ENCODE measurements at places on chromosomes 5 and 9. TPM values are rescaled to one million over a fixed set of nuclear protein-coding genes. Genes with fewer than 3 reads are reported as not detected.

The SPAG8 gene
- total RNA-seq = 1.4 TPM

The SMC5 gene
- total RNA-seq = 36.9 TPM

The PCDHAC1 gene
- total RNA-seq = not detected

The PGM5 gene
- not detected for total RNA-seq

- DNase-seq = peak; percentile 43
Measured at GRCh38 chr5:93578813-93579691, 2.0 kb downstream of the NR2F1-AS1 start.

- DNase-seq = no peak
Measured at GRCh38 chr5:178236679-178237078, 4.1 kb upstream of the PHYKPL start.

DNA sequence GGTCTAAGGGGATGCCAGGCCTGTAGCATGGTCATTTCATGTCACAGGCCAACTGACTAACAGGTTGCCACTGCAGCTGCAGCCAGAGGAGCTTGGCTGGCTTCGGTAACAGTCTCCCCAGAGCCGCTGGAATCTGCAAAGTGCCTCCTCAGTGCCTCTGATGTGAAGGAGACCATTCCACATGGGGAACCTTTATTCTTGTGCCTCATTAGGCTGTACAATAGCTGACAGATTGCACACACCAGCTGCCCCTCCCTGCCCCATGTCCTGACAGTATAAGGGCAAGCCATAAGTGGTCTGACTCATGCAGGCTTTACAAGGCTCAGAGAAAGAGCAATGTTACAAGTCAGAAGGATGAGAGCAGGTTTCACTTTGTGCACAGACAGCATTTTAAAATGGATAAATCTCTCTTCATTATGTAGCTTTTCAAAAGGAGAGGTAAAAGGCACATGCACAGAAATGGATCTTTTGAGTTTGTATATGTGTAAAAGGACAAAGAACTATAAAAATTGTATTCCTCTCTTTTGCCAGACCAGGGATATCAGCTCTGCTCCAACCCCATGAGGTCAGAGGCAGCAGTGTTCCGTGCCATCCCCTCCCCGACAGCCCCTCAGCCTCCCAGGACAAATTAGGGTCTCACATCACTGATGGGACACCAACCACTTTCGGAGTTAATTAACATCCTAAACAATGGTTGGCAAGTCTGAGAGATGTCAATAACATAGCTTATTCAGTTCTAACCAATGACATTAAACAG is 467.8 kb downstream of the TMEM232 start:
- DNase-seq = peak; percentile 82

- DNase-seq = peak; percentile 57
Measured at GRCh38 chr5:32984851-32985610, 273.9 kb downstream of the NPR3 start.

DNA sequence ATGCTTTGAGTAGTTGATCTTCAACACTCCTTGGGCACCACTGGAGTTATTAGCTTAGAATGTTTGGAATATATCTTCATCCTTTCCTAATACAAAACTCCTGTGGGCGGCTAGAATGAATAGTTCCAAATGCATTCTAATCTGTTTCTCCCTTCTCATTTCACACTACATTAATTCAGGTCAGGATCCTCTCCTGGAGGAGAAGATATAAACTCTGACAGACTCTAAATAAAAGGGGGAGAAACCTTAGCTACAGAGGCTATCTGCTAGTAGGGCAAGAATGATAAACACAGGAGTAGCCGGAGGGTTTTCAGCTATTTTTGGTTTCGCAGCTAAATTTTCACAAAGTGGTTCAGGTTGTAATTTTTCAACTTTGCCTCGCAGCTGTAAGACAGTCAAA is 45.2 kb upstream of the FAM240B start:
- DNase-seq = no peak

DNA sequence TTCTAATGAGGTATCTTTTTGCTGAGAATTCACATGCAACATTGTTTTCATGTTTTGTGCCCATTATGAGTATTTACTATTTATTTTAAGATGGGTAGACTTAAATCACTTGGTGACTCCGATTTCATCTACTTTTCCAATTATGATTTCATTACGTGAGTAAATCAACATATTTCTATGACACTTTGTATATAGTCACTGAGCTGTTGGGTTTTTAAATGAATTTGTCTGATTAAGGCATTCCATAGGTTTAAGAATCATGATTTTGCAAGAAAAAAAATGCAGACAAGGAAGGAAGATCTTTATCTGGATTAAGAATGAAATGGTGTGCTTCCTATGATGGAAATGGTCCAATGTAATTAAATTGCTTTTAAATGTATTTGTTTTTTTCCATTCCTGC is 661.9 kb downstream of the ANXA1 start:
- DNase-seq = no peak

DNA sequence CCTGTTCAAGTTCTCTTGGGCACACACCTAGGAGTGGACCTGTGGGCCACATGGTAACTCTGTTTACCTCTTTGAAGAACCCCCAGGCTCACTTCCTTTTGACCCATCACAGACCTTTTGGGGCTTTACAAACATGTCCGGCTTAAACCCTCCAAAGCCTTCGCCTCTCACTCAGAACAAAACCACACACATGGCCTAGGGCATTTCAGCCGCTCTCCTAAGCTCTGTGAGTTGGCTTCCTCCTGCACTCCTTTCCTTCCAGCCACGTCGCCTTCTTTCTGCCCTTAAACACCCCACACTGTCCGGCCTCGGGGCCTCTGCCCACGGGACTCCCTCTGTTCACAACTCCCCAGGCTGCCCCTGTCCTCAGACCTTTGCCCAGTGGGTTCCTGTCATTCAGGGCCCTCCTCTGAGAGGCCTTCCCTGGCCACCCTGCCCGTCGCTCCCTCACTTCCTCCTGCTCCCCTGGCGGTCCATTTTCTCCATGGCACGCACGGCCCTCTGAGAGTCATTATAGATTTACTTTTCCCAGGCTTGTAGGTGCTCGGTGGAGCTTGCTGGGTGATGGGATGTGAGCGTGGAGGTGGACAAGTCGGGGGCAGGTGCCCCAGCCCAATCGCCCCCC is 1.9 kb downstream of the DOK3 start:
- DNase-seq = no peak

- no peak for DNase-seq
Measured at GRCh38 chr9:3750321-3750720, 224.5 kb upstream of the RFX3 start.

GRCh38 chr9:19102181-19102630 is 498 bp downstream of the HAUS6 start:
- no peak for DNase-seq

- DNase-seq = no peak
Measured at GRCh38 chr9:96596601-96597111, 23.0 kb downstream of the CDC14B start.

DNA sequence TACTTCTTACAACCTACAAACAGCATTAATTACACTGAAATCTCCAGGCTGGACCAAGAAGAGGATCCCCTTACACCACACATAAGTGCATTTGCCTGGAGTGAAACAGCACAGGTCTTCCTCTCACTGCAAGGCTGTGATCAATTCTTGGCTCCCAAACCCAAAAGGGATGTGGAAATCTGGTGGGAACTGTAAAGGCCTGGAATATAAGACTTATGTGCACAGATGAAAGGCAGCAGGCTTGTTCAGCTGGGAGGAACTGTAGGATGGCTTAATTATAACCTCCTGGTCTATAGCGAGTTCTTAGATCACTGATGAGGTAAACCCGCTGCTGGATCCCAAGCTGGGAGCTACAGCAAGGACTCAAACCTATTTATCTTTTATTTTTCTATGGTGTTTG is 182.9 kb upstream of the TNC start:
- DNase-seq = no peak

DNA sequence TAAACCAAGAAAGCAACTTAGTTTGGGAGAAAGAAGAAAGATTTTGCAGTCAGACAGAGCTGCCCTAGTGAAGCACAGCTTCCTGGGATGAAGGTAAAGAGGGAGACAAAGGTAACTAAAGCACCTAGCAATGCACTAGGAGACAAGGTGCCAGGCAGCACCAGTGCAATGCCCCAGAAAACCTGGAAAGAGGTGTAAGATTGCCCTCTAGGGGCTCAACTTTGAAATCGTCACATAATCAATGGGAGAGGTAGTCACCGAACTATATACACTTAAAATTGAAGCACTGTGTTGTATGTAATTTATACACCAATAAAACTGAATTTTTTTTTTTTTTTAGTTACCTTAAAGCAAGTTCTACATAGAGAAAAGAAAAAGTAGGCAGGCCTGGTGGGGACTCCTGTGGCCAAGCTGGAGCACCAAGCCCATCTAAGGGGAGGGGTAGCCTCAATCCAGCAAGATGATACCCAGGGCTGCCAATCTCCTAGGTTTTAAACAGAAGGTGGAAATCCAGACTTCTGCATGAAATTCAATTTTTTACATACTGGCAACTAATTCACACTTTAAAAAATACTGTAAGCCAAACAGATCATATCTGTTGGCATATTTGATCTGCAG is 48.2 kb downstream of the CDK5RAP2 start:
- peak; percentile 50 for DNase-seq

- peak; percentile 69 for DNase-seq
Measured at GRCh38 chr5:122156724-122157325, 27.5 kb downstream of the ZNF474 start.

GRCh38 chr9:29640507-29640906 is 2067.2 kb upstream of the C9orf72 start:
- peak; percentile 21 for DNase-seq

DNA sequence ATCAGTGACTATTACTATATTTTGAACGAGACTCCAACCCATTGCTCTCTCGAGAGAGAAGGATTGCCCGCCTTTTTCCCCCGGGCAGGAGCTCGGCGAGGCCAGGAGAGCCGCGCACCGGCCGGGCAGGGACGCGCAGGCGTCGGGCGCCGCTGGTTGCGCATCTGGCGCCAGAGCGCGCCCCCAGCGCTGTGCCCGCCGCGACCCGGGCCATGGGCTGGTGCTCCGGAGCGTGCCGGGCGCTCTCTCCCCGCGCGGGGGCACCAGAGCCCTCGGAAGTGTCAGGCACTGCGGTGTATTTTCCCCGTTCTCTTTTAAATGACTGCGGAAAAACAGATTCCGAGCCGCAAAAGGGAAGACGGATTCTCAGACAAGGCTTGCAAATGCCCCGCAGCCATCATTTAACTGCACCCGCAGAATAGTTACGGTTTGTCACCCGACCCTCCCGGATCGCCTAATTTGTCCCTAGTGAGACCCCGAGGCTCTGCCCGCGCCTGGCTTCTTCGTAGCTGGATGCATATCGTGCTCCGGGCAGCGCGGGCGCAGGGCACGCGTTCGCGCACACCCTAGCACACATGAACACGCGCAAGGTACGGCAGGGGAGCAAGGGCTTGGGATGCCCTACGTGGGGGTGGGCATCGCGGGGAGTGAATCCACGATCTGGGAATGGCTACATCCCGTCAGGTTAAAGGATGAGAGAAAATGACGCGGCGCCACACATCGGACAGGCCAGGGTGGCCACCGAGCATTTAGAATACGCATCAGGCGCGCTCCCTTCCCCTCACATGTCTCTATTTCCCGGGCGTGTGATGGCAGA is 1.1 kb upstream of the NTRK2 start:
- no peak for DNase-seq

GRCh38 chr5:143176048-143176447 is 227.4 kb downstream of the NR3C1 start:
- DNase-seq = peak; percentile 75

Measured in LHCN-M2 (cell line).